T-cell (primary cell): ENCODE measurements at places on chromosomes 1 and 21.
A peak's percentile ranks its signal among the peaks of the same experiment; 100 is the strongest.

DNA sequence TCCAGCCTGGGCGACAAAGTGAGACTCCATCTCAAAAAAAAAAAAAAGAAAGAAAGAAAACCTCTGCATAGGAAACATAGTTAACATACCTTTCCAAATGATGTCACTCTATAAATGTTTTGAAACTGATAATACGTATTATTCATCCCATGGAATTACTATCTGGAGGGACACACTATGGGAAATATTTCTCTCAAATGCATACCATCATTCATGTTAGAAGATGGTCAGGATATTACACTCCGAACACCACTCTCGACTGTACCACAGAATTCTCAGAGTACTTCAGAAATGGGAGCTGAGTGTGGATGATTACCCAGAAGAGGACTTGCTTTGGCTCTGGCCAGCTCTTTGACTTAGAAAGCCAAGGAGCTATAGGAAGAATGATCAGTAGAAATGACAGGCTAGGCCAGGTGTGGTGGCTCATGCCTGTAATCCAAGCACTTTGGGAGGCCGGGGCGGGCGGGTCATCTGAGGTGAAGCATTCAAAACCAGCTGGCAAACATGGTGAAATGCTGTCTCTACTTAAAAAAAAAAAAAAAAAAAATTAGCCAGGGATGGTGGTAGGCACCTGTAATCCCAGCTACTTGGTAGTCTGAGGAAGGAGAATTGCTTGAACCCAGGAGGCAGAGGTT is 5.2 kb upstream of the LIN28A start:
- peaks cover 12% of the 10 kb centered on the region for H3K4me1 ChIP-seq
- no peak overlapping the region for H3K27ac ChIP-seq
- no peak for DNase-seq
- no peaks in the 10 kb centered on the region for H3K27me3 ChIP-seq
- H3K4me3 ChIP-seq: no peak overlapping the region

- peaks cover 14% of the 10 kb centered on the region for H3K4me1 ChIP-seq
- no peaks in the 10 kb centered on the region for H3K27me3 ChIP-seq
- peak overlapping the region; percentile 85 for H3K27ac ChIP-seq
- H3K4me3 ChIP-seq: peak overlapping the region; percentile 97
- DNase-seq: no peak
These were observed 655 bp downstream of the USF1 start for GRCh38 chr1:161044908-161045735.

DNA sequence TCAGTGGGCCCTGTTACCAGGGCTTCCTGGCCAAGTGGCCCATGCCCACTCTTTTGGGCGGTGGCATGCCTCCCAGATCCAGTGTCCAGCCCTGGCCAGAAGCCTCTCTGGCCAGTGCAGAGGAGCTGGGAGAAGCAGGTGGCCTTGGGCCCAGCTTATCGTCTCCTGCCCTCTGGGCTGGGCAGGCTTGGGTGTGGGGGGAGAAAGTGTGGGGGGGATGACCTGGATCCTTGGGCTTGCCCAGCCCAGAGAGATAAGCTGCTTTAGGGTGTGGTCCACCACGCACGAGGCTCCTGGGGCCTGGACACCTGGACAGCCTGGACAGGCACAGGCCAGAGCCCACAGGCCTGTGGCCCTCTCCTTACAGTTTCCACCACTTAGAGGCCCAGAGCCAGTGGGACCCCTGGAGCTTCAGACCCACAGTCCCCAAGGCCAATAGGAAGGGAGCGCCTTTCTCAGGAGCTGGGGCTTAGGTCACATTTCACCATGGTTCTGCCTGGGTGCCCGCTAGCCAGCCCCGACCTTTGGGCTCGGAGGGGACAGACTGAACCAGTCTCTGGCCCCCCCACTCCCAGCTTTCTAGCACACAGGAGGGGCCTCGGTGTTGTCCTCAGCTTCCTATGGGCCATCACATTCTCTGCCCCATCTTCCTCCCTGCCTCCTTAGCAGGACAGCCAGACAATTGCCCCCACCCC is 1.8 kb downstream of the ESPN start:
- no peak overlapping the region for H3K27ac ChIP-seq
- no peaks in the 10 kb centered on the region for H3K27me3 ChIP-seq
- peaks cover 22% of the 10 kb centered on the region for H3K4me1 ChIP-seq
- H3K4me3 ChIP-seq: no peak overlapping the region
- no peak for DNase-seq

DNA sequence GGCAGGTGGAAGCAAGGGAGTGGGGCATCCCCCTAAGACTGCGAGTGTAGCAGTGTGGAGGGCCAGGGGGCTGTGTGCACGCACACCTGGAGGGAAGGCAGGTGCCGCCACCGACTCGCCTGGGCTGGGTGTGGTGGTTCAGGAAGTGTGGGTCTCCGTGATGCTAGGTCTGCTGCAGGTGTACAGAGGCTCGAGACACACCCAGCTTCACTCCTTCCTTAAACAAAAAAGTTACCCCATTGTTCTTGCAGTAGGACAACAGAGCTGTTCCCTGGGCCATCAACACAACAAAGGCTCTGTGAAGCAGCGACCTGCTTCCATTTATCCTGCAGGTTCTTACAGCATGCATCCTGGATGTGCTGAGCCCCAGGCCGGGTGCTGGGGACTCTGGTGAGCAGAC is 100.4 kb upstream of the TMEM51 start:
- H3K4me1 ChIP-seq: no peaks in the 10 kb centered on the region
- H3K27me3 ChIP-seq: peaks cover 17% of the 10 kb centered on the region
- peaks cover 4% of the 10 kb centered on the region for H3K36me3 ChIP-seq
- DNase-seq: no peak
- H3K4me3 ChIP-seq: no peak overlapping the region

DNA sequence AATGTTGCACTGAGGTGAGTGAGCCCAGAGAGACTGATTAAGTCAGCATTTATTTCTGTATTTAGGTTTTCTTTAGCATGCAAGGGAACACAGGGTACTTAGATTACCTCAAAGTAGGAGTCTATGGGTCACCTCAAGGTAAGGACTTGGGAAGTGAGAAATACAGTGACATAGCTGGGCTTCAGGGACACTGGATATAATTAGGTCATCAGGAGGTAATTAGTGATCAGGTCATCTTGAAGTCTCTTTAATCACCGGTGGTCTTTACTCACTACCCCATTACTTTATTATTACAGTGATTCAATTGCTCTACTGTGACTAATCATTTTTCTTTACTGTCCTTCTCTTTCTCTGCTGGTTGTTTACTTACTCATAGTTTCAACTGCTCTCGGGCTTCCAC is 59.9 kb upstream of the KCNK1 start:
- no peaks in the 10 kb centered on the region for H3K4me1 ChIP-seq
- DNase-seq: no peak
- H3K36me3 ChIP-seq: no peaks in the 10 kb centered on the region
- H3K27me3 ChIP-seq: peaks cover 3% of the 10 kb centered on the region

GRCh38 chr21:44019568-44019958 is 7.5 kb downstream of the TRAPPC10 start:
- peaks cover 41% of the 10 kb centered on the region for H3K4me1 ChIP-seq
- H3K27ac ChIP-seq: peak overlapping the region; percentile 28
- peak overlapping the region; percentile 29 for H3K4me3 ChIP-seq
- no peak for DNase-seq
- no peaks in the 10 kb centered on the region for H3K36me3 ChIP-seq
- no peaks in the 10 kb centered on the region for H3K27me3 ChIP-seq

- no peaks in the 10 kb centered on the region for H3K27me3 ChIP-seq
- H3K27ac ChIP-seq: no peak overlapping the region
- DNase-seq: no peak
These were observed 307.2 kb upstream of the LYPLAL1 start for GRCh38 chr1:218866507-218866906.

DNA sequence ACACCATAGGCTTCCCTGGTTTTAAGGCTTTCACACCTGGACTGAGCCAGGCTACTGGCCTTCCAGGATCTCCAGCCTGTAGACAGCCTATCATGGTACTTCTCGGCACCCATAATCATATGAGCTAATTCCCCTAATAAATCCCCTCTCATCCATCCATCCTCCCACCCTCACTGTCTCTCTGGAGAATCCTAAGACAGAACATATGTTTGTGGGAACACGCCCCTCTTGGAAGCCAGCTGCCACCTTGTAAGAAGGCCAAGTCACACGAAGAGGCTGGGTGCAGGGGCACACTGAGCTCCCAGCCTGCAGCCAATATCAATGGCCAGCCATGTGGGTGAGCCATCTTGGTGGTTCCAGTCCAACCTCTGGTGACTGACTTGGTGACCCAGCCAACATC is 7.4 kb downstream of the CLCC1 start:
- no peaks in the 10 kb centered on the region for H3K36me3 ChIP-seq
- peaks cover 35% of the 10 kb centered on the region for H3K4me1 ChIP-seq
- H3K4me3 ChIP-seq: no peak overlapping the region

- H3K4me3 ChIP-seq: no peak overlapping the region
- no peaks in the 10 kb centered on the region for H3K4me1 ChIP-seq
- no peak overlapping the region for H3K27ac ChIP-seq
- DNase-seq: no peak
These were observed 209.9 kb downstream of the GRIK3 start for GRCh38 chr1:36824390-36824861.

GRCh38 chr1:180971273-180971997 is 51.2 kb downstream of the STX6 start:
- no peak overlapping the region for H3K4me3 ChIP-seq
- H3K4me1 ChIP-seq: peaks cover 7% of the 10 kb centered on the region
- peaks cover 46% of the 10 kb centered on the region for H3K36me3 ChIP-seq
- no peak overlapping the region for H3K27ac ChIP-seq
- no peak for DNase-seq
- no peaks in the 10 kb centered on the region for H3K27me3 ChIP-seq

GRCh38 chr1:169486281-169487051 is 722 bp upstream of the SLC19A2 start:
- H3K27ac ChIP-seq: peak overlapping the region; percentile 65
- H3K4me3 ChIP-seq: peak overlapping the region; percentile 90
- H3K36me3 ChIP-seq: no peaks in the 10 kb centered on the region
- DNase-seq: no peak
- no peaks in the 10 kb centered on the region for H3K27me3 ChIP-seq

DNA sequence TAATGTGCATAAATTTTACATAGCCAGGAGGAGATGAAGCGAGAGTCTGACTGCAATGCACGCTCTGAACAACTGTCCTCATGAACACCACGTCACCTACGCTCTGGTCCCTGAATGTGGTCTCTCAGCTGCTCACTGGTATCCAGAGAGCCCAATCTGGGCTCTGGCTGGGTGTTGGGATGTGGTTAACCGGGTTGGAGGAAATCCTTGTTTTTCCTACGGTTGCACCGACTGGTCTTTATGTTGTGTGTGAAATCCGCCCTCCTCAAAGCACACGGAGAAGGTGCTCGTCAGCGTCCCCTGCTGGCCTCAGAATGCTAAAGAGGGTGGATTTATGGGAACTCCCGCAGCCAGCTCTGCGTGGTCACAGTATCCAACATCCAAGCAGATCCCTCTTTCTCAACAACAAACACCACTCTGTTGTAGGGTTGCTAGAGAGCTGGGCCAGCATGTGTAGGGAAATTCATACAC is 51.8 kb upstream of the FAM89A start:
- no peaks in the 10 kb centered on the region for H3K27me3 ChIP-seq
- peak; percentile 18 for DNase-seq
- no peaks in the 10 kb centered on the region for H3K36me3 ChIP-seq
- no peak overlapping the region for H3K27ac ChIP-seq
- no peaks in the 10 kb centered on the region for H3K4me1 ChIP-seq

DNA sequence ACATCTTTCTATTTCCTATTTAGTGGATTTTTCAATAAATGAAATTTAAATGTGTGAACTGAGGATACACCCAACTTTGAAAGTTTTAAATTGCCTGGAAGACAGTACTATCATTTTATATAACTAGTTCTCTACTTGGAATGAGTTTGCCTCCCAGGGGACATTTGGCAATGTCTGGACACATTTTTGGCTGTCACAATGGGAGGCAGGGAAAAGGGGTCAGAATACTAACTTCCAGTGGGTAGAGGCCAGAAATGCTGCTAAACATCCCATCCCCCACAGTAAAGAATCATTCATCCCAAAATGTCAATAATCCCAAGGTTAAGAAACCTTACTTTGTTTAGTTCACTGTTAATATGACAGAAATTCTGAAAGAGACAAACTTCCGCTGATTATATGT is 13.2 kb upstream of the NRAS start:
- no peaks in the 10 kb centered on the region for H3K27me3 ChIP-seq
- no peak overlapping the region for H3K27ac ChIP-seq
- H3K4me3 ChIP-seq: no peak overlapping the region
- DNase-seq: no peak

DNA sequence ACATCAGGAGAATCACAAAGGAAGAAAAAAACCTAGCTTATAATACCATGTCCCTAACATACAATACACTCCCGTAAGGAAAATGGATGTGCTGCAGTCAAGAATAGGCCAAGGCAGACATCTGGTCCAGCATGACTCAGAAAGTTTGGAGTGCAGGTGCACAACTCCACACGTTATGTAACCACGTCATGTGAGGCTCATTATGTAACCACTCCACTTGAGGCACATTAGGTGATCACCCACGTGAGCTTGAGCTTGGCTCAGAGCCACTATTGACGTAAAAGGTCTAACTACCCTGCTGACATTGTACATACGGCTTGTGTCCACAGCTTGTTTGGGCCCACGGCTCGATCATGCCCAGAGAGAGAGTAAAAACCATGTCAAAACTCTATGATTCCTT is 99.8 kb upstream of the C1orf21 start:
- H3K27ac ChIP-seq: no peak overlapping the region
- H3K4me3 ChIP-seq: no peak overlapping the region
- no peaks in the 10 kb centered on the region for H3K27me3 ChIP-seq
- H3K4me1 ChIP-seq: no peaks in the 10 kb centered on the region

GRCh38 chr21:33808715-33809367 is 106.8 kb downstream of the ATP5PO start:
- DNase-seq: no peak
- H3K27me3 ChIP-seq: peaks cover 2% of the 10 kb centered on the region
- H3K4me1 ChIP-seq: no peaks in the 10 kb centered on the region
- no peaks in the 10 kb centered on the region for H3K36me3 ChIP-seq

DNA sequence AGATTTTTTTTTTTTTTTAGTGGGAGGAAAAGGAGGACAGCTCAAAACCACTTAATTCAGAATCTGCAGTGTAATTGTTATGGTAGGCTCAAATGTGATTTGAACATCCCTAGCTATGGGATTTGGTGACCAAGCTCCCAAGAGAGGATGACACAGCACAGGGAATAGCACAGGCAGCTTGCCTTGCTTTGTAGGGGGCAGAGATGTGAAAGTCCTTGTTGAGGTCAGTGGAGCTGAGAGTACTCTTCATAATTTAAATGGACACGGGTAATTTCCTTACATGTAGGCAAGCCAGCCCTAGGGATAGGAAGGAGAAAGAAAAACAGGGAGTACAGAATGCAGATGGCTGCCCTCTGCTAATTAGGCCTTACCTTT is 3.2 kb upstream of the UCK2 start:
- no peaks in the 10 kb centered on the region for H3K36me3 ChIP-seq
- no peak for DNase-seq
- H3K4me1 ChIP-seq: peaks cover 11% of the 10 kb centered on the region
- no peaks in the 10 kb centered on the region for H3K27me3 ChIP-seq

- H3K4me3 ChIP-seq: no peak overlapping the region
- no peaks in the 10 kb centered on the region for H3K4me1 ChIP-seq
- no peak for DNase-seq
These were observed 112.9 kb downstream of the AJAP1 start for GRCh38 chr1:4767308-4767707.

GRCh38 chr1:52976183-52977035 is 49.3 kb downstream of the SCP2 start:
- H3K36me3 ChIP-seq: peaks cover 17% of the 10 kb centered on the region
- H3K27me3 ChIP-seq: no peaks in the 10 kb centered on the region
- no peaks in the 10 kb centered on the region for H3K4me1 ChIP-seq
- DNase-seq: no peak

- peak overlapping the region; percentile 37 for H3K27ac ChIP-seq
- peaks cover 25% of the 10 kb centered on the region for H3K4me1 ChIP-seq
- H3K36me3 ChIP-seq: no peaks in the 10 kb centered on the region
- H3K4me3 ChIP-seq: no peak overlapping the region
These were observed 24.8 kb upstream of the NTPCR start for GRCh38 chr1:232925421-232926220.
